Stimulated activated CD8-positive, alpha-beta memory T cell treated with anti-CD3 and anti-CD28 coated beads, Interleukin-15, amount 100 ng/mL, for 4 hours (primary cell): ENCODE measurements at places on chromosomes 3 and 15.

DNA sequence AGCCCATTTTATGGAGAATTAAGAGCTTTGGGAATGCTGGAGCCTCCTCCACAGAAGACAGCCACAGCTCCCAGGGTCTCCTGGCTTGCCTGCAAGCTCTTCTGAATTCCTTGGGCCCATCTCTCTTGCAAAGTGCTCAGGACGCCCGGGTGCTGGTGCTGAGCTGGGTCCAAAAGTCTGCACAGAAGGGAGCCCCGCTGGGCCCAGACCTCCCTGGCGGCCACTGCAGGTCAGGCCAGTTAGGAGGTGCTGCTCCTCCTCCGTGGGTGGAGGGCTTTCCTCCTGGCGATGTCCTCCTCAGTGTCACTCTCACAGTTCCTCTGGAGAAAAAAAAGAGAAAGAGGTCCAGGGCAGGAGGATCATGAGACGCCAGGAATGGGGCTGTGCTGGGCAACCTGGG is 74.5 kb upstream of the HERC1 start:
- no peak for DNase-seq

DNA sequence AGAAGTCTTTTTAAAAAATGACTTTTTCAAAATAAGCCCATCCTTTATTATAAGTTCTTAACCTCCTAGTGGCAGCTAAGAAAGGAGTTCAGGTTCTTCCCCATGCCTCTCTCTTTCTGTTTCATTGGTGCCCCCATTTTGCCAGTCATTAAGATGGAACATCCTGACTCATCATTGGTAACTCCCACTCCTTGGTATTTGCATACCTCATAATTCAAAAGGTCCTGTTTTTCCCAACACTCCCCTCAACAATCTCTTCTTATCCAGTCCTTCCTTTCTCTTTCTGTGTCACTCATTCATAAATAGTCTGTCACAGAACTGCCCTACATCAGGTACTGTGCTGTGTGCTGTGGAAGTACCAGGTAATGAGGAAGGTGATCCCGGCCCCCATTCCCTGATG is 394.0 kb downstream of the FOXP1 start:
- no peak for DNase-seq

DNA sequence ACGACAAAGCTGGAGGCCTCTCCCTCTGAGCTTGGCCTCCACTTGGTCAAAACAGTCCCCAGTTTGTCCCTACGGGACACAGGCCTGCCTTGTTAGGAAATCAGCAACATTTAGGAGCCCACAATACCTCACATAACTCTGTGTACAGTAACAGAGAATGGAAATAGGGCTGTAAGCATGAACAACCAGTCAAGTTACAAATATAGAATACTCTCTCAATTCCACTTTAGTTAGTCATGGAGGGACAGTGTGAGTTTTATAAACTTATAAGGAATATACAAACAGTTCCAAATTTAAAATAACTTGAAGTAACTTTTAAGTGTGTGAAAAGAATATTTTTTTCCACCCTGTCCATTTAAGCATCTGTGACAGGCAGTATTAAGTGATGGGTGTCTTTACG is 129.4 kb downstream of the PGPEP1L start:
- DNase-seq, result no peak

DNA sequence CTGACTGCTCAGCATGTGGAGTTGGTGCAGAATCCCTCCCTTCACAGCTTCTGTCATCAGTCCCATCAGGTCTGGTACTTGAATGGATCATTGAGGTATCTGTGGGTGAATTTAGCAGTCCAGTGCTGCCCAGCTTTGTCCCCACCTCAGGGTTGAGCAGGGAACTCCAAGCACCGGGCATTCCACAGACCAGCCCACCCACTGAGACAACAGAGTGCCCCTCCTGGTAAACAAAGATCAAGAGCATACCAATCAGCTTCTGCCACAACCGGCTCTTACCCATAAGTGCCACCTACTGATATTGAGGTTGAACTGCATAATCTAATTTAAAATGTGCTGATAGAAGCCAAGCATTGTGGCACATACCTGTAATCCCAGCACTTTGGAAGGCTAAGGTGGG is 57.1 kb upstream of the FXR1 start:
- DNase-seq, result no peak

GRCh38 chr3:170010498-170010897 is 27.3 kb upstream of the GPR160 start:
- DNase-seq, result no peak

DNA sequence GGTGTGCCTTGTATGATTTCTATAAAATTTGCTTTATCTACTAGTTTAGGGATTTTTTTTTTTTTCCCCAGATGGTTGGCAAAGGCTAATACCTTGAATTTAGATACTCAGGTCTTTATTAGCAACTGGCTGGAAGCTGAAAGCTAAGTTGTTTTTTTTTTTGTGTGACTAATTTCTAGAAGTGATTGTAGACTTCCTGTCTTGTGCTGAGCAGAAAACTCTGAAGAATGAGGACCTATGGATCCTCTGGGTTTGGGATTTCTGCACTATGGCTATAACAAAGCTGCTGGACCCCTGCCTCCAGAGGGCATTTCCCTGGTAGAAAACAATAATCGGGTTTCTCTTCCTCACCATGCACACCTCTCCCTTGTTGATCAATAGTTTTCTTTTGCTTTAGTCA is 10.0 kb downstream of the ARIH2 start:
- no peak for DNase-seq

DNA sequence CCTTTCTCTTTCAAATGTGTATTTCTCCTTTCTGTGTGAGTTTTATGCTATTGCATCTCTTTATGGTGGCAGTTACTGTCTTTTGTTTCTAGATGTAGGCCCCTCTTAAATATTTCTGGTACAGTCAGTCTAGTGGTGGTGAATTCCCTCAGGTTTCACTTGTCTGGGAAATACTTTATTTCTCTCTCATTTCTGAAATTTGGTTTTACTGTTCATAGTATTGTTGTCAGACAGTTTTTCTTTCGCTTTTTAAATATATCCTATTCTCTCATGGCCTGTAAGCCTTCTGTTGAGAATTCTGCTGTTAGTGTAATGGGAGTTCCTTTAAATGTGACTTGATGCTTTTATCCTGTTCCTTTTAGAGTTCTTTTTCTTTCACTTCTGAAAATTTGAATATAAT is 874.0 kb downstream of the PLOD2 start:
- DNase-seq, result no peak

- DNase-seq, result no peak
Measured at GRCh38 chr3:98558100-98558827, 26.5 kb downstream of the GPR15 start.

DNA sequence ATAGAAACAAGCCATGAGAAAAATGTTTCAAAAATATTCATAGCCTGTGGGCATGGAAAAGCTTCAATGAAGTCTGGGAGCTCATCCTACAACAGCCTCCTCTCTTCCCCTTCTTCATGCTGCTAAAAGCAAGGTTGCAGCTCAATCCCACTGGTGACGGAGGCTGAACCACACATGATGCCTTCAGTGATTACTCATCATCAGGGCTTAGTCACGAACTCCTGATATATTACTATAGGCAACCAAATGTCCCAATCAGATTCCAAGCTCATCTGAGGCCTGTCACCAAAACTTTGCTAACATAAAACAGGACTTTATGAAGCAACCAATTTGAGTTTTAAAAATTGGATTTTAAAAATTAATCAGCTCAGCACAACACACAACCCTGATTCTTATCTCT is 24.0 kb upstream of the SLC24A5 start:
- DNase-seq, result no peak

DNA sequence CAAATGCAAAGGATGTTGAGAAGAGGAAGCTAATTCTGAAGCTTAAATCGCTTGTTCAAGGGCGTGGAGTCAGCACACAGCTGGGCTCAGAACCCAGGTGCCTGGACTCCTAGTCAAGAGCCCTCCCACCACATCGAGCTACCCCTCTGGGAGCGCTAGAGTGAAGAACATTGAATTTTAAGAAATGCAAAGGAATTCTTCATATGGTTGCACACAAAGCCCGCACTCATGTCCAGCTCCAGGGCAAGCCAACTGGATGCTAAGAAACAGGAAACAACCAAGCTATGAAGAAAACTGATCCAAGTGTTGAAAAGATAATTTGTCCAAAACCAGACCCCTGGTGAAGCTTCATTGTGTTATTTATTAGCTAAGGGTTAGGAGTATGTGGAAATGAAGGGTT is 122.3 kb downstream of the ALDH1A2 start:
- DNase-seq, result no peak

- no peak for DNase-seq
Measured at GRCh38 chr3:174784206-174784934, 74.8 kb upstream of the NAALADL2 start.

DNA sequence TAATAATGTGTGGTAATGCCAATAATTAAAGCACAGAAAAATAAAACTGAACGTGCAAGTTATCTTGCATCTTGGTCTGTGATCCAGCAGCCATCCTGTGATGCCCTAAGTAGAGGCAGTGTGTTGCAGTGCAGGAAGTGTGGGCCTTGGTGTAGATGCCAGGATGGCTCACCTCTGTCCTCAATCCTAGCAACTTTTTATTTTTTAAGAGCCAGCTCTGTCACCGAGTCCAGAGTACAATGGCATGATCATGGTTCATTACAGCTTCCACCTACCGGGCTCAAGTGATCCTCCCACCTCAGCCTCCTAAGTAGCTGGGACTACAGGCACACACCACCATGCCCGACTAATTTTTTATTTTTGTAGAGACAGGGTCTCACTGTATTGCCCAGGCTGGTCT is 7.6 kb downstream of the BAHD1 start:
- no peak for DNase-seq

- DNase-seq, result no peak
Measured at GRCh38 chr3:24471486-24471885, 23.2 kb downstream of the THRB start.
